Glutamatergic neuron (in vitro differentiated cells): ENCODE measurements at places on chromosomes 12 and 14. TPM values are rescaled to one million over a fixed set of nuclear protein-coding genes. Genes with fewer than 3 reads are reported as not detected.

Gene SRRM4
- total RNA-seq: 183 TPM

Gene IAPP
- not detected for total RNA-seq

Gene DPF3
- 13.7 TPM for total RNA-seq

Gene PZP
- not detected for total RNA-seq

Gene PLA2G1B
- total RNA-seq: not detected

Gene EIF2S3B
- 4.1 TPM for total RNA-seq

Gene CLEC1B
- not detected for total RNA-seq

Gene CELA1
- total RNA-seq: not detected

Gene NRL
- total RNA-seq: 3.7 TPM

Gene CDK17
- total RNA-seq: 46.7 TPM

Gene EID3
- total RNA-seq: 3.7 TPM

Gene PPP4R4
- total RNA-seq: 1.6 TPM

Gene ETV6
- total RNA-seq: 10.1 TPM

Gene CACNA1C
- total RNA-seq: 11.0 TPM

Gene RERG
- not detected for total RNA-seq

Gene SIX6
- total RNA-seq: not detected

Gene IL23A
- 0.42 TPM for total RNA-seq

Gene GDF3
- 0.34 TPM for total RNA-seq

Gene TAS2R19
- total RNA-seq: 7.9 TPM

Gene LRP1-AS
- total RNA-seq: not detected

Gene ITGA7
- 156 TPM for total RNA-seq

Gene VDR
- not detected for total RNA-seq

Gene PLEKHD1
- total RNA-seq: 1.3 TPM

Gene UBE2N
- total RNA-seq: 115 TPM

Gene VRTN
- 0.15 TPM for total RNA-seq

Gene GLI1
- 2.3 TPM for total RNA-seq

Gene MGP
- not detected for total RNA-seq

Gene SLC10A1
- not detected for total RNA-seq

Gene ZNF891
- 9.2 TPM for total RNA-seq

Gene TMEM117
- not detected for total RNA-seq

Gene TSPAN9
- 142 TPM for total RNA-seq

Gene PDZRN4
- total RNA-seq: 1.5 TPM

Gene ITGB7
- total RNA-seq: not detected

Gene PRR13
- 105 TPM for total RNA-seq

Gene KRT6A
- not detected for total RNA-seq

Gene LHX5
- 3.1 TPM for total RNA-seq
